ENCODE measurements at places on chromosomes 4 and X.

DNA sequence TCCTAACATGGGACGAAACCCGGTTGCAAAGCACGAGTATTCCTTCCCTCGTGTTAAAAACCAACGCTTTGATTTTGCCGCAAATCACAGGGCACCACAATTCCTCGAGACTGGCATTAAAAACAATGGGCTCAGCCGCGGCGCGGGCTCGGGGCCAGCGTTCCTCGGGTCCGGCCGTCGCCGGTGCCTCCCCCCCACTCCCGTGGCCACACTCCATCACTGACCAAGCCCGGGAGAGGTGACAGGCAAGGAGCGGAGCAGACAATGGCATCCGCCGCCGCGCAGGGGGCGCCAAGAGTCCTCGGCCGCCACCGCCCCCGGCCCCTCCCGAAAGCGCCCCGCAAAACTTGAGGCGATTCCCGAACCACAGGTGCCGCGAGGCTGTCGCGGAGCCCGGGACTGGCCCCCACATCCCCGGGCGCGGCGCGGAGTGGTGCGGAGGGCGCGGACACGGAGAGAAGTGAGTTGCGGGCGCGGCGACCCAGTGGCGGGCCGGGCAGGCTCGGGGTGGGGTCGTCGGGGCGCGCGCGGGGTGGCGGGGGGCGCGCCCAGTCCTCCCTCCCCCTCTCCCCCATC, 445 bp downstream of the AP1S2 start:
- no peak for DNase-seq

DNA sequence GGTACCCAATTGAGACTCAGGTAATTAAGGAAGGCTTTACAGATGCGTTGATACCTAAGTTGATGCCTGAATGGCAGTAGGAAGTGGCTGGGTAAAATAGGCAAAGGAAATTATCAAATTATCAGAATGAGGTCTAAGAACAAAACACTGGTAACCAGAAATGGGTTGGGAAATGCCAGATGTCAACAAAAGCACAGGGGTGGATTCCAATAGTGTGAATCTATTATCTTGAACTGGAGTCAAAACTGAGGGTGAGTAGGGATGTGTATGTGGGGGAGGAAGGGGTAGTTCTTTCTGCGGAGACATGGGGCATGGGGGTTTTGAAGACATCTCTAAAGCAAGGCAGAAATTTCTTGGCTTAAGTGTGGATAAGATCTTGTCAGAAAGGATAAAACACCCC, 16.0 kb upstream of the SEPTIN6 start:
- no peak for DNase-seq

DNA sequence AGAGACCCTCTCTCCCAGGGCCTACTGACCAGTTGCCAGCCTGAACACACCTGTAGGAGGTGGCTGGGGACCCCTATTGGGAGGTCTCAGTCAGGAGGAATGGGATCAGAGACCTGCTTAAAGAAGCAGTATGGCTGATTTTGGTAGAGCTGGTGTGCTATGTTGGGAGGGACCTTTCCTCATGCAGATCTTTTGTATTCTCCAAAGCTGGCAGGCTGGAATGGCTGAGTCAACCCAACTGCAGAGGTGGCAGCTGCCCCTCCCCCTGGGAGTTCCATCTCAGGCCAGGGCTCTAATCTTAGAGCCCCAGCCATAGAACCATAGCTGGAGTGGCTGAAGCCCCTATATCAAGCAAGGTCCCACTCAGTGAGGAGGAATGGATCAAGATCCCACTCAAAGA, 279.3 kb upstream of the BMP3 start:
- no peak for DNase-seq

DNA sequence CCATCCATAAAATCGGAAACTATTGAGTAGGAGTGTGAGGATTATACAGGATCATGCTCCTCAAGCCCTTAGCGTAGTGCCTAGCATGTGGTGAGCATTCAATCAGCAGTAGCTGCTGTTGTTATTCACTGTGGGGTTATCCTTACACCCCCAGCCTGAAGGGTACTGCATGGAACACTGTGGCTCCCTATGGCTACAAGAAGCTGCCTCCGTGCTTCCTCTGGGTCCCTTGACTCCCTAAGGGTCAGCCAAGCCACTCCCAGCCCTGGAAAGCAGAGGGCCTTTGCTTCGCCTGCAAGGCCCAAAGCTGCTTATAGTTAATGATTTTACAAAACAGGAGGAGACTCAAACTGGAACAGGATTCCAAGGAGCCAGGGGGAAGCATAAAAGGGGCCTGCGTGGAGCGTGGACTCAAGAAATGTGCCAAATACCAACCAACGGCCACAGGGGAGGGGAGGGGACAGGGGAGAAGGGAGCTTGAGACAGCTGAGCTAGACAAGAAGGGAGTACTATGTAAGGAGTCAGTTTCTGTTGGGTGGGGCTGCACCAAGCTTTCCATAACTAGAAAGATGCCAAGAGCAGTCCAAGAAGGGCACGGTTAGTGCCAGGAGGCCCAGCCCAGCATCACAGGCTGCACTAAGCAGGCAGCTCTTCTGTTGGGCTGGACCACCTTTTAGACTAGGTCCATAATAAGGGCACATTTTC, 15.9 kb downstream of the SEPTIN6 start:
- no peak for DNase-seq

DNA sequence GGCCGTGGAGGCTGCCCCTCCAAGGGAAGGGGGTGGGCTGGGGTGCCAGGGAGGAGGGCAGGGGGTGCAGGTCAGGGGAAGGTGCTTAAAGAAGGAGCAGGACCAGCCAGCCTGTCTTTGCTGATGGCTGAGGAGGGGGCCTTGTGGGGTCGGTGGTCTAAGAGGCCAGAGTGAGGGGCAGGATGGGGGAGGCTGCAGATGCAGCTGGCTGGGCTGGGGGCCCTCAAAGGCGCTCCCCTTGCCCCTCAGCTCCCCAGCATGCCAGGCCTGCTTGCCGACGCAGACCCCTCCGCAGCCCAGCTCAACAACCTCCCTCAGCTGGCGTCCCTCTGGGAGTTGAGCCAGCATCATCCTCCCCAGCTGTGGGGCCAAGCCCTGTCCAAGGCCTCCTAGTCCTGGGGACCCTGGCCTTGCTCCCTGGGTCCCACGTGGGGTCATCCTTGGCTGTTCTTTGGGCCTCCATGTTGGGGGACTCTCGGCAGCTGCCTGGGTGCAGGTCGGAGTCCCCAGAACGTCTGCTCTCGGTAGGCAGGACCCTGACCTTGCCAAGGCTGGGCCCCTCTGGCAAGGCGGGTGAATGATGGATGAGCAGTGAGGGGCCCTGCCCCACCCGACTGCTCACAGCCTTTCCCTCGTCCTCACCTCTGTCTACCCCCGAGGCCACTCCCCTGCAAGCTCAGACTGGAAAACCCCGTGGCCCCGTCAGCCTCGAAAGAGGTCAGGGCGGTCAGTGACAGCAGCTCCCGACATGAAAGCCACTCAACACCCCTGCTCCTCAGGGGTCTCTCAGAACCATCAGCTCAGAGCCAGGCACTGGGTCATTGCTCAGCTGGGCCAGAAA, 119.4 kb downstream of the FAM53A start:
- no peak for DNase-seq

GRCh38 chrX:140343226-140343868, 161.5 kb downstream of the SOX3 start:
- no peak for DNase-seq

DNA sequence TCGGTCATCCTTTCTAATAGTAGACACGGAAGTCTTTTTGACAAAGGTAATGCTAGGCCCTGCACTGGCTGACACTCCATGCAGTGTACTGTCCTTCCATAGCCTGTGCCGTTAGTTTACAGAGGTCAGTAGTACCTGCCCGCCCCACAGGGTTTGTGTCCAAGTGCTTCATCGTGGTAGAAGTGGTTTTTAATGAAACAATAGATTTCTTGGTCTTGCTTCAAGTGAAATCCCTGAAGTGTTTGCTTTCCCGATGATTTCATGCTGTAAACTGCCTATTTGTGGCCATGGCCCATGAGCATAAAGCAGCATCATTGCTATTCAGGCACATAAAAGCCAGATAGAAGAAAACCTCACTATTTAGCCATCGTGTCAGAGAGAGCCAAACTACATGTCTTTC, 139.3 kb downstream of the GPR143 start:
- DNase-seq: no peak

DNA sequence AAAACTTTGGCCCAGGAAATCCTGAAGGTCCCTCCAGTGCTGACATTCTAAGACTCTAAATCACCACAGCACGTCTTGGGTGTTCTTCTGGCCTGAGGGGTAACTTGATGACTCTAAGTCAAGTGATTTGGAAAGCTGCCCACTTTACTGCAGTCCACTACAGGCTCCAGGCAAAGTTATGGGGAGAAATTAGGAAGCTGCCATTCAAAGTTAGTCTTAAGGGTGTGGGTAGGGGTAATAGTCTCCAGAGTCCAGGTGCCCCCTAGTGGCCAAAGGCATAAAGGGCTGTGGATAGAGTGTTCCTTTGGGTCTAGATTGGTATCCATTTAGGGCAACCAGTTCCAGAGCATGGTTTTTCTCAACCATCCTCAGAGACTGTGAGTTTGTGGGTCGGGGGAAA, 38.7 kb upstream of the SLC16A2 start:
- DNase-seq: peak; percentile 86

DNA sequence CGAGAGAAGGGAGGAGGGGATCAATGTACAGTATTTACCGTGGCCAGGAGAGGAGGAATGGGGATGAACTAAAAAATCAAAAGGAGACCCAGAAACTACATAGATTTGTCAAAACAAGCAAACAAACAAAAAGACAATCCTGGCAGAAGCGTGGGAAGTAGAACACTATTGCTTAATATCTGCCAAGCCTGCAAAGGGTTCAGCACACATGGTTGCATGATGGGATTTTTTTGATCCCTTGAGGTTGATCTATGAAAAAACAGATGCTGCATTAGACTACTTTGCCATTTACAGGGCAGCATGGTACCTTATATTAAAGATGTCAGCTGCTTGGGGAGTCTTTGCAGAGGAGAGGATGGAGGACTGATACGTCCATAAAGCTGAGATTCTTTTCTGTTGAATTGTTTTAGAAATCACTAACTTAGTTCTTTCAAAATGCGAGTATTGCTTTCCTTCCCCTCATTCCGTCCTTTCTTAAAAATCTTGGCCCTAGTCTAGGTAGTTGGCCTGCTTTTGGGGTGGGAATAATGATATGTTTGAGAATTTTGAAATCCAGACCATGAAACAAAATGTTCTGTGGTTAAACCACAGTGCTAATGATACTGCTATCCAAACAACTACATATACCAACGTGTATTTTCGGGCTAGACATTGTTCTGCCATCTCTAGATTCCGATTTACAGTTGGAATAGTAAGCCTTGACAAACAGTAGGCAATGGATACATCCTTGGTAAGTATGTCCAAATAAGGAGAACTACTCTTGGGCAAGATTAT, 39.6 kb upstream of the TMEM150C start:
- DNase-seq: no peak

DNA sequence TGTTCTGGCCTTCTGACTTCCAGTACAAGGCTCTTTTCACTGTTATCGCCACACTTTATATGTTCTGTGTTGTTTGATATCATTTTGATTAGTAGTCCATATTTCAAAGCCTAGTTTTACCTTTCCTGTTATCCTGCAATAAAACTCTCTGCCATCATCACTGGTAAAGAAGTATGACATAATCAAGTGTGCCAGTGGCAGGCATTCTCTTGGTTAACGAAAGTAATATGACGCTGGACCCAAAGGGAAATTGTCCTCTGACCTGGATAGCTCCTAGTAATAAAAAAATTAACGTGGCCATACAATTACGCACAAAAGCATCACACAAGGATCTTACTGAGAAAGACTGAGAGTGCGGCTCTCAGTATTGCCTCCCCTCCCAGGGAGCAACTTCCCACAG, 33.8 kb downstream of the DGKK start:
- DNase-seq: no peak

GRCh38 chrX:131199091-131199490, 90.0 kb downstream of the IGSF1 start:
- no peak for DNase-seq

DNA sequence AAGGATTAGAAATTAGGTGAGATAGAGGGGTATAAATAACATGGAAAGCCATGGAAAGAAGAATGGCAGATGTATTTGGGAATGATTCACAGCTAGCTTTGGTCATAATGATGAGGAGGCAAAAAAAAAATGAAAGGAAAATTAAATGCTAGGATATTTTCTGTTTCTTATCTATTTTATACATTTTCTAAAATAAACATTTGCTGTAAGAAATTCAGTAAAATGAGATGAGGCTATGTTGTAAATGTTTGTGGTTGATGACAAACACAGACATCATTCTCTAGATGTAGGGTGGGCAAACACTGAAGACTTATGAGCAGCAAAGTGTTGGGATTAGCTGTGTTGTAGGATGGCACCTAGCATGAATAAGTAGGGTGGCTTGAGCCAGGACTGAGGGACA, 407.1 kb downstream of the IL15 start:
- no peak for DNase-seq

DNA sequence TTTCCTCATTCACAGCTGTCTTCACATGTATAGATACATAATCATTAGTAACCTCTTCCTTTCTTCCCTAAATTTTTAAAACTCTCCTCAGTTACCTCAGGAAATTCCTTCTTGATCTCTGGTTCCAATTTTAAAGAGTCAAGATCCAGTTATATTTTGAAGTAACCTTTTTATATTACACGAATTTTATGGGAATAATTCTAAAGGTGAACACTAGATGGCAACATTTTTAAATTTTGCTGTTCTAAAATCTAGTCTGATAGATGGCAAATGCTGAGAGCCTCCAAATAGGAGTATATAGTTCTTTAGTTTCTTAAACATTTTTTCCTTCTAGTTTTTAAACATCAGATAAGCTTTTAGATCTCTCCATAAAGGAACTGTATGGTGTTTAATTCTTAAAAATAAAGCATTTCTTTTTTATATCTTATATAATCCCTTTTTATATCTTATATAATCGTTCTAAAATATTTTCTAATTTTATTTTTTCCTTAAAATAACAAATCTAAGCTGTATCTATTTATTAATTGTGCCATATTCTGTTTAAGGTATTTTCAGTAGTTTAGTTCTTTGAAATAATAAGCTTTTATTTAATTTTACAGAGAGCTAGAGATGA, 37.9 kb upstream of the PAPSS1 start:
- peak; percentile 48 for DNase-seq

DNA sequence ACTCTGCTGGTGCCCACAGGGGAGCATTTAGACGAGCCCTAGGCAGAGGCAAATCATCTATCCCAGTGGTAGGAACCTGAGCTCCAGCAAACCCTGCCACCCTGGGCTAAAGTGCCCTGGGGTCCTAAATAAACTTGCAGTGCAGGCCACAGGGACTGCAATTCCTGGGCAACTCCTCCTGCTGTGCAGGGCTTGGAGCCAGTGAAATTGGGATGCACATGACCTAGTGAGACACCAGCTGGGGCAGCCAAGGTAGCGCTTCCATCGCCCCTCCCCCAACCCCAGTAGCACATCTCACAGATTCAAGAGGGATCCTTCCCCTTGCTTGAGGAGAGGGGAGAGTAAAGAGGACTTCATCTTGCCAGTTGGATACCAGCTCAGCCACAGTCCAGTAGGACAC, 44.1 kb downstream of the CHRNA9 start:
- no peak for DNase-seq

- no peak for DNase-seq
Measured at GRCh38 chr4:150970685-150971151, 44.4 kb downstream of the LRBA start.

Data from COLO829 (cell line).